ENCODE measurements at places on chromosomes 11 and 22. TPM values are rescaled to one million over a fixed set of nuclear protein-coding genes. Genes with fewer than 3 reads are reported as not detected.

Gene BARX2
- not detected for total RNA-seq

Gene OR6M1
- not detected for total RNA-seq

GRCh38 chr11:39668640-39669039 lies 1790.8 kb downstream of the LRRC4C start:
- DNase-seq: no peak

Gene CARD18
- 0.63 TPM for total RNA-seq

- no peak for DNase-seq
Measured at GRCh38 chr11:109704432-109704831, 282.4 kb downstream of the C11orf87 start.

- no peak for DNase-seq
Measured at GRCh38 chr11:32444186-32444585, 8.8 kb upstream of the WT1 start.

DNA sequence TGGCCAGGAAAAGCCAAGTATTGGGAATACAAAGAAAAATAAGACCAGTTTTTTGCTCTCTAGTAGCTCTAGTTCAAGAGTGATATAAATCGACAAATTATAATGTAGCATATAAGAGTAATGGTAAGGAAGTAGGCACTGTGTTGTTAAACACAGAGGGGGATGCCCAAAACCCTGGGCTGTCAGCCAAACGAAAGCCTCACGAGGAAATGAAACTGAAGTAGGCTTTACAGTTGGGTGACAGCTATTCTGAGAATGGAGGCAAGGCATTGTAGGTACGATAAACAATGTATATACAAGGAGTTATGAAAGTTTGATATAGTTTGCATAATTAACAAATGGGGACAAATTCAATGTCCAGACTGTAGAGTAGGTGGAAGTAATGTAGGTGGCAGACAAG lies 176.4 kb downstream of the FAM181B start:
- DNase-seq: peak; percentile 32

Gene OR10A2
- total RNA-seq: not detected

Gene CBLIF
- not detected for total RNA-seq

DNA sequence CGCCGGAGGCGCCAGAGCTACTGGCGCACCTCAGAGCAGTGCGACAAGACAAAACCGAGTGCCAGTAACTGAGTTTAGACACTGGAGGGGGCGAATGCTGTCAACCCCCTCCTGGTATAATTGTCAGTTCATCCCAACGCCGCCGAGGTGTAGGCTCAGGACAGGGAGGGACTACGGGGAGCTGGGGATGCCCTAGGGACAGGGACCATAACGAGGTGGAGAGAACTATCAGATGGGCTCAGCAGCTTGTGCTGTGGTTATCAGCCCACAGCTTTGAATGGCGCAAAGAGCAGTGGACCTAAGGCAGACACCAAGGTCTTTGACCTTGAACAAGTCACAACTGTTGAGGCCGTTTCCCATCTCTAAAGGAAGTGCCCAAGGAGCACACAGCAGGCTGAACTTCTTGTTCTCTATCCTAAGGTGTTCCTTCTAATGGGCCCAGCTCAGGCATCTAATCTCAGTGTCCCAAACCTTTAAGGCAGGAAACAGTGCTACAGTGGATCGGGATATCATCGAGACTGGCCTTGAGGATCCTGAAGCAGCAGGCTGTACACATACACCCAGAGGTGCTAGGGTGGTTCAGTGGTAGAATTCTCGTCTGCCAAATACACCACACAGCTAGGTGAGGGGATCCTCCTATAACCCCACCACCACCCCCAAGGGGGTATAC lies 958 bp upstream of the TUT1 start:
- DNase-seq: no peak

GRCh38 chr11:31397239-31397834 lies 27.7 kb downstream of the DNAJC24 start:
- no peak for DNase-seq

Gene GRM5
- not detected for total RNA-seq

- DNase-seq: no peak
Measured at GRCh38 chr11:67582011-67582410, 1.6 kb upstream of the GSTP1 start.

DNA sequence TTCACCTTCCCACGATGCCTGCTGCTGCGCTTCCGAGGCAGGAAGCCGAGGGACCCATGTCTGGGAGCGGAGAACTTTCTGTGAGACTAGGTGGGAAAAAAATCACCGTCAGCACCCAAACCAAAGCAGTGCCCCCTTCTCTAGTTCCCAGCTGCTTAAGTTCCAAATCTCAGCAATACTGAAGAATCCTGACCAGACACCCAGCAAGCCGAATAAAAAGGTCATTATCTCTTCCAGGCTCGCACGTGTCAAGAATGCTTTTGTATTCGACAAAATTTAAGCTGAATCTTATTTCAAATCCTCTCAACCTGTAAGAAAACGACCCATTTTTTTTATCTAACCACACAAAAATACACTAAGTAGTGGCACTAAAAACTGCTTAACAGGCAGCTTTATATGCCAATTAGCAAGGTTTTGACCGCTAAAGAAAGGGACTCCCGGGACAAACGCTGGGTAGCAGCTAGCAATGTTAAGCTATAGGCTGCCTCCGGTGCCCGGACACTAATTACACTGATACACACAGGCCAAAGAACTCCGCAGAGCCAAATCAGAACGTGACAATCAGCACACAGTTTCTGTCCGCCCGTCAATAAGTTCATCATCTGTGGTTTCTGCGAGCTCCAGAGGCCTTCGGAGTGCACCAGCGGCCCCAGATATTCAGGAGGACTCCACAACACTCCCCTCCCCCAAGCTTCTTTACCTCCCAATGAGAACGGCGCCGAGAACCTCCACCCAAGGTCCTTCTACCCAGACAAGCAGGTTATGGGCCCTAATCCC lies 728 bp downstream of the RPL3 start:
- DNase-seq: no peak

Gene A4GALT
- total RNA-seq: 94.9 TPM

Gene SLC35F2
- total RNA-seq: 1.0 TPM

DNA sequence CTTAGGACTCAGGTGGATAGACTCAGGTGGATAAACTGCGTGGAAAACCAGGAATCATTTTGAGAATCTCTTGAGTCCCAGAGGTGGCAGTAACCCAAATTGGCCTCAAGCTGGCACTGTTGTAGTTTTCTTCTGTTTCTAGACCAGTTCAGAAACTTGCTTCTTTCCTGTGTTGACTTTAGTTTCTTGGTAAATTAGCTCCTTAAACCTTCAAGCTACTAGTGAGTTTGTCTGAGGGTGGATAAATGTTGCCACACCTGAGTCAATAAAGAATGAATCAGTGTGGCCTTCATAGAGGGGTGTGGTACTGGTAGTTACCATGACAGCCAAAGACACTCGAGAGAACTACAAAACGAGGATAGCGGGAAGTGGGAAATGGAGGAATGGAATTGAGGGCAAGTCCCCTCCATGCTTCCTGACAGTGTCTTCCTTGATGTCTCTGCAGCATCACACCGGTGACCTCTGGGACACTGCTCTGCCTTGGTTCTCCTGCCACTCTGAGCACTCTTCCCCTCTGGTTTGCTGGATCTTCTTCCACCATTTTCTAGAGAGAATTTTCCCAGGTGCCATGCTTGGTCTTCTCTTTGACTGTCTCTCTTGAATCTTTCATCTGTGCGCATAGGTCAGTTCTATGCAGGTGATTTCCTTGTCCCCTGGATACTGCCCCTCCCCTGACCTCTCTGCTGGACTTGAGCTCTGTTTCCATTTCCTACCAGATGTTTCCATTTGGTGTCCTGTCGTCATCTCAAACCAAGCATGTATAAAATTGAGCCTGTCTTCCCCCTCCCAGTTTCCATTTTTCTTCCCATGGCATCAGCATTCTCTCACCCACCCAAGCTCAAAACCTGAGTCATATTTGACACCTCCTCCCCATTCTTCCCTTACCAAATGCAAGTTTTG lies 7.2 kb downstream of the POLD4 start:
- DNase-seq: no peak

Data from left ventricle myocardium inferior (tissue), 1 donor.